ENCODE measurements at places on chromosomes 11 and 22. TPM values are rescaled to one million over a fixed set of nuclear protein-coding genes. Genes with fewer than 3 reads are reported as not detected.

NTM gene
- not detected for total RNA-seq

POTEH gene
- total RNA-seq: not detected

MS4A7 gene
- 0.70 TPM for total RNA-seq

MRGPRE gene
- total RNA-seq: not detected

BBOX1 gene
- not detected for total RNA-seq

PRDX5 gene
- 116 TPM for total RNA-seq

Data from natural killer cell treated with Interleukin-12 subunit alpha and Interleukin-12 subunit beta and Interleukin-15 and Interleukin-18, amount 100 ng/mL, for 72 hours (primary cell).